ENCODE measurements at places on chromosomes 11 and 22.

DNA sequence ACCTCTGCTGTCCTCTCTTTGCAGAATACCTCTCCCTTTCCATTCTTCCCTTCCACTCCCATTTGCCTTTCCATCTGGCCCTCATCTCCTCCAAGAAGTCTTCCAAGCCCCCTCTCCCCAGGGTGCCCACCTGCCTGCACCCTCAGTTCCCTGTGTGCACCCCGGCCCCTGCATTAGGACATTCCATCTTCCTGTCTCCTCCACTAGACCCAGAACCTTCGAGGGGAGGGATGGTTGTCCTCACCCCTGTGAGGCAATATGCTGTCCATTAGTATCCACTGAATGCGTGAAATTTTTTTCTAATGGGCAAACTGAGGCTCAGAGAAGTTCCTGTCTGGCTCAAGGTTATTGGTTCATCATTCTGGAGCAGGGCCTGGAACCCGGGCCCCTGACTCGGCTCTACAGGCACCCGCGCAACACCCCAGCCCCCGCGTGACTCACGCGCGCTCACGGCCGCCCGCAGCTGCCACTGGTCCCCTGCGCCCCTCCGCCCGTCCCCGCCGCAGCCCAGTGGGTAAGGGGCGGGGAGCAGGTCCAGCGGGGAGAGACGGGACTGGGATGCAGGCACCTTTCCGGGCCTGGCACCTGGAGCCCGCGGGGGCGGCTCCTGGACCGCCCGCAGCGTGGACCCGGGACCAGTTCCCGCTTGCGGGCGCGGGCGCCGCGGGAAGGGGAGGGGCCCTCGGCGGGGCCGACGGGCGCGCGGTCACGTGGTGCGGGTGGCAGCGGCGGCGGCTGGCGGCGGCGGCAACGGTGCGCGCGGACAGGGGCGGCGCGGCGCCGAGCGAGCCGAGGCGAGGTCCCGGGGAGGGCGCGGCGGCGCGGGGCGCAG, 7.0 kb downstream of the SEPTIN3 start:
- DNase-seq = no peak

- no peak for DNase-seq
Measured at GRCh38 chr11:44747836-44748235, 21.1 kb downstream of the TSPAN18 start.

DNA sequence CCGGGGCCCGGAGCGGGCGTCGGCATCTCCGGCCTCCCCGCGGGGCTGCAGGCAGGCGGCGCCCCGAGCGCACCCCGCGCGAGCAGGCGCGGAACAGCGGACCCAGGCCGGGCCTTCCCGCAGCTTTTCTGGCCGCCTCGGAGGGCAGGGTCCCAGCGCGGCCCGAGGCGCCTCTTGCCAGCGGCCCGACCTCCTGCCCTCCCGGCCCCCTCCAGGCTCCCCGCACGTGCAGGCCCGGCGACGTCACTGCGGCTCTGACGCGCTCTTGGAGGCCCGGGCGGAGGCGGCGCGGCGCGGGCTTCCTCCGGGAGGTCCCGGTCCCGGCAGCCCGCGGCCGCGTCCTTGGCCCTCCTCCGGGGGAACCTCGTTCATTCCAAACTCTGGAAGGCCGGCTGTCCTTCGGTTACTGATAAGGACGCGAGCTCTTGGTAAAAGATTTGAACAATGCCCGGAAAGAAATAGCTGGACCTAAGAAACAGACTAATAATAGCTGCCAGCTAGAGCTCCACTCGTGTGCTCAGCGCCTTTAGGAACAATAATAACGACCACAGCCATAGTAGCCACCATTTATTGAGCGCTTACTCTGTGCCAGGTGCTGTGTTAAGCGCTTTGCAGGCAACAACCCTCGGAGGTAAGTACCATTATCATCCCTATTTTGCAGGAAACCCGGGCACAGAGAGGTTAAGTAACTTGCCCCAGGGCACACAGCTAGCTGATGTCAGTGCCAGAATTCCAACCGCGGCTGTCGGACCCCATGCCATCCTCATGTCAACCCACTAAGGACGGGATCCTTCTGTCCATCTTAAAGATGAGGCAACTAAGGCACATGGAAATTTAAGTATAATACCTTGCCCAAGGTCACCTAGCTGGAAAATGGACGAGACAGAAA, 39.1 kb upstream of the CREB3L1 start:
- no peak for DNase-seq

- DNase-seq = no peak
Measured at GRCh38 chr11:84250834-84251613, 964.9 kb upstream of the CCDC90B start.

GRCh38 chr22:30314915-30315314, 11.8 kb downstream of the TBC1D10A start:
- no peak for DNase-seq

DNA sequence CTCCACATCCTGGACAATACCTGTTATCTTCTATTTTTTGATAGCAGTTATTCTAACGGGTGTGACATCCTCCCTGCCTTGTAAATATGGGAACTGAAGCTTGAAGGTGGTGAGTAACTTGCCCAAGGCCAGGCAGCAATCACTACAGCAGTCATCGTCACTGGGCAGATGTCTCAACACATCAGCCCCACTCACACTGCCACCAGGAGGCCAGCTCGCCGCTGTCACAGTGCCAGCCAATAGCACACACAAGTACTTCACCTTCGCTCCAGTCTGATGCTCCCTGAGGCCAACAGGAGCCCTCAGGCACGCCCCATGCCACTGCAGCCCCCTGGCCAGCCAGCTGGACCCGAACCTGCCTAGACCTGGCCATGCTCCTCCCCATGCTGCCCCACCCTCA, 4.9 kb upstream of the TTLL1 start:
- no peak for DNase-seq

DNA sequence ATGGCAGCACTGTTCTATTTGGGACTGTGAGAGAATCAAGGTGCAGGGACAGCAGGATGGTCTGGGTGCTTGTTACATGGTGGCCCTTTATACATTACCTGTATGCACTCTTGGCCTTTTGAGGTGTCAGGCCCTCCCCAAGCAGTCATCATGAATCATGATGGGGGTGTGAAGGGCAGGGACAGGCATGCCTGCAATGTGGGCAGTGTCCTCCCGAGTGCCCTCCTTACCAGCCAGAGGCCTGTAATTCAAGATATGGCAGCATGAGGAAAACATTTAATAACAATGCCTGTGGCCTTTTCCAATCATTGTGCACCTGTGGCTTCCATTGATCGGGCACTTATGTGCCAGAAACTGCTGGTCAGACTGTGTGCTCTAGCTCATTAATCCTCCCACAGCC, 25.5 kb upstream of the CYP2D6 start:
- DNase-seq = no peak

- DNase-seq = no peak
Measured at GRCh38 chr11:2515401-2516275, 70.8 kb downstream of the KCNQ1 start.

- DNase-seq = peak; percentile 80
Measured at GRCh38 chr22:31676700-31677099, 14.7 kb upstream of the PISD start.
